Endodermal cell (in vitro differentiated cells): ENCODE measurements at places on chromosomes 5 and 9. TPM values are rescaled to one million over a fixed set of nuclear protein-coding genes. Genes with fewer than 3 reads are reported as not detected.
A peak's percentile ranks its signal among the peaks of the same experiment; 100 is the strongest.

DNA sequence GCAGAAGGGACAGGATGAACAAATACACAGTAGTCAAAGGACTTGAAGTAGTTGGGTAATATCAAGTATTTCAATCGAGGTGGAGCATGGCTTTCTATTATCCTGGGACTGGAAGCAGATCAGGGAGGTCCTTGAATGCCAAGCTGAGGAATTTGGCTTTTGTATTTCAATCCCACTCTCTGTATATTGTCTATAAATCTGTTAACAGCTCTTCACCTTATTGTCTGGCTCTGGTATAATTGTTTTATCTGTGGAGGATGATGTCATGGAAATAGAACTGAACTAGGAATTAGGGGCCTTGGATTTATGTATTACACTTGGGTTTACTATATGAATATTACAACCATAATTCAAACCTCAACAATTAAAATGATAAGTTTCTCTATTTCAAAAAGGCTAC, 6.3 kb upstream of the ADAMTSL1 start:
- DNase-seq, result no peak

- DNase-seq, result no peak
Observed at GRCh38 chr5:151812757-151813309, 41.1 kb downstream of the G3BP1 start.

GRCh38 chr9:92324889-92325268, 271 bp downstream of the NOL8 start:
- DNase-seq, result no peak

DNA sequence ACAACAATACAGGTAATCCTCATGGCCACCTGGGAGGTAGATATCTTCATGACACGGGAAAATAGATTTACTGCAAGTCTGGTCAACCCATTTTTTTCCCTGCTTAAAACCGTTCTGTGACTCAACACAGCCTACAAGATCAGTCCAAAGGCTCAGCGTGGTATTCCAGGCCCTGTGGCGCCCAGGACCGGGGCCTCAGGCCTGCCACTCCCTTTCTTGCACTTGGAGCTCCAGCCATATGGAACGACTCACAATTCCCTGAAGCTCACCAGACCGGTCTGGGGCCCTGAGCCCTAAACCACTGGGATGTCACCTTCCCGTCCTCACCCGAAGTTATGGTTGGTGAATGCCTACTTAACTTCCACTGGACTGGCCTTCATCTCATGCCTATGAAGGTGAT, 6.5 kb upstream of the MLANA start:
- DNase-seq, result no peak

DNA sequence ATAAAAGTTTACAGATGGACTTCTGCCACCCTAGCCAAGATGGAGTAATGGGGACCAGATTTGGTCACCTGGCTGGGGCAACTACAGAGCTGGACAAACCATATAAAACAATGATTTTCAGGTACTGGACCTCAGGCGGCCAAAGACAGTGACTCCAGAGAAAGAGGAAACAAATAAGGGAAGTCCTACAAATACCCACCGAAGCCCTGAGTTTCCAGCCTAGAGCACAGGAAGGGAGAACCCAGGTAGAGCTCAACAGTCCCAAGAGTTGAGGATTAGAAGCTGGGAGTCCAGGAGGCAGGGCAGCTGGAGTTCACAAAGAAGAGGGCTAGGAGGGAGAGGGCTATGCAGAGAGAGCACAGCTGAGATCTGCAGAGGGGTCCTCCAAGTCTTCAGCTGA, 106.7 kb upstream of the NR5A1 start:
- no peak for DNase-seq

- no peak for DNase-seq
Observed at GRCh38 chr9:518540-518939, 303.9 kb downstream of the DOCK8 start.

DNA sequence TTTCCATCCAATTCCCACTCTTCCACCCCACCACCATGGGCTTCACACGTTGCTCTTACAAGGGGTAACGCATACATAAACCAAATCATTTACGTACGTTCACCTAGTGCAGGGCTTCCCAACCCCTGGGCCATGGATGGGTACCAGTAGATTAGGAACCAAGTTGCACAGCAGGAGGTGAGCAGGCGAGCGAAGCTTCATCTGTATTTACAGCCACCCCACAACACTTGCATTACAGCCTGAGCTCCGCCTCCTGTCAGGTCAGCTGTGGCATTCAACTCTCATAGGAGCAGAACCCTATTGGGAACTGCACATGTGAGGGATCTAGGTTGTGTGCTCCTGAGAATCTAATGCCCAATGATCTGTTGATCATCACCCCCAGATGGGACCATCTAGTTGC, 82.3 kb downstream of the CEMIP2 start:
- DNase-seq, result peak; percentile 47

- peak; percentile 93 for DNase-seq
Observed at GRCh38 chr5:181223729-181224389, 778 bp downstream of the TRIM41 start.

GRCh38 chr9:133917375-133917774, 74.7 kb downstream of the VAV2 start:
- no peak for DNase-seq

- DNase-seq, result no peak
Observed at GRCh38 chr5:17670353-17670752, 36.1 kb downstream of the TAF11L14 start.

DNA sequence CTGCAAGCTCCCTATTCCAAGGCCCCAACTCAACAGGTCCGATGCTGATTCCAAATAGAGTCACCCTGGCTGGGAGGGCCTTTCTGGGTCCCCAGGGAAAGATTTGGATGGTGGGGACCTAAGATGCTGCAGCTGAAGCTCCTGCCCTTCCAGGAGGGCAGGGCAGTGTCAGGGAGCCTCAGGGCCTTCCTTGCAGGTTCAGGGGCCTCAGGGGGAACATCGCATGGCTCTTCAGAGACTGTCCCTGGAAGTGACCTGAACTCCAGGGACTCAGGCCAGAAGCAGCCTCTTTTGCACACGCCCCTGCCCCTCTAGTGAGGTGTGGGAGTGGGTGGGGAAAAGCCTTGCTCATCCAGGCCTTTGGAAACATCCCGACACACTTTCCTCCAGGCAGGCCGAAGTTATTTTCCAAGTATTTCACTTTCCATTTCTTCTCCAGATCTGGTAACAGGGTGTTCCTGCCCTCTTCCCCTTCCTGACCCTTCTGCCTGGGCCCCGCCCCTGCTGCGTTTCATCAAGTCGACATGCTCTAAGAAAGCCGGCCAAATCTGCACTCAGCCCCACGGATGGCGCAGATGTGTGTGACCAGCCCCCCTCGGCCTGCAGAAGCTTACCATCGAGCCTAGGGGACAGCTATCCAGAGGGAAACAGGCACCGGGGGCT, 159.5 kb downstream of the FGF18 start:
- DNase-seq, result no peak

DNA sequence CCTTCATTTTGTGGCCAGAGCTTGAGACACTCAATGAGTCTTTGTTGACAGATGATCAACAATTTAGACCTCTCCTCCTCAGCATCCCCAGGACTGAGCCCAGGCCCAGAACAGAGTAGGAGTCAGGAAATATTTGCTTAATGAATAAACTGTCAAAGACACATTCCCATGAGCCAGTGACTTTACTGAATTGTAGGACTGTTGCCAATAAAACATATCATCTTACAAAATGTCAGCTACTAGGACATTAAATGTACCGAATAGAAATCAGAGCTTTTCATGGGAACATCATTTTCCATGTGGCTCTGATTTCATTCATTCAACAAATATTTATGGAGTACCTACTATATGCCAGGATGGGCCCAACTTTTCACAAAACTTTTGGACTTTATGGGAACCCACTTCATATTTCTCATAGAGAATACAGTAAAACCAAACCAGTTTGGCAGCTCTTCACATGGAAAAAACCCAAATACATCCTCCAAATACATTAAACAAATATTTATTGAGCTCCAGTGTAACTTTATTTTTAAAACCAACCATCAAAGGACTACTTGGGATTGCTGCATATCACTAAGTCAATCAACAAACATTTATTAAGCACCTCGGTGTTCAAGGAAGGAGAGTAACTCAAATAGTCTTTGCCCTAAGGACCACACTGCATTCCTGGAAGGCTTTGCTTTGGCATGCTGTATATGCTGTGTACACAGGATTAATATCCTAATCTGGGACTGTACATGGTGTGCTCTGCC, 11.4 kb downstream of the VDAC1 start:
- no peak for DNase-seq

- DNase-seq, result no peak
Observed at GRCh38 chr9:136876476-136876875, 9.8 kb upstream of the TRAF2 start.

DNA sequence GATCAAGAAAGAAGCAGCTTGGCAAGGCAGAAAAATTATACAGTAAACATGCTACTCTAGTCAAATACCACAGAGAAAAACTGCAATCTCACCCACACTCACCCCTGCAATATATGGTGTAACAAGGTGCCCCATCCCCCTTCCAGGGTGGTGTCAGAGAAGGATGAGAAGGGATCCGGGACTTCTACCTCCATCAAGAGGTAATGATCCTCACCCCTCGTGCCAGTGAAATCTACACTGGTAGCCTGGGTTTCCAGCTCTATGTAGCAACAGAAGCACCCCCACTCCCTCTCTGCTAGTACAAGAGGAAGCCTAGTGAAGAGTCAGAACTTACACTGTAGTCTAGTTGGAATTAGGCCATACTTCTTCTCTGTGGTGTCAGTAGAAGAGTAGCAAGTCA, 18.9 kb downstream of the SLCO4C1 start:
- no peak for DNase-seq

DNA sequence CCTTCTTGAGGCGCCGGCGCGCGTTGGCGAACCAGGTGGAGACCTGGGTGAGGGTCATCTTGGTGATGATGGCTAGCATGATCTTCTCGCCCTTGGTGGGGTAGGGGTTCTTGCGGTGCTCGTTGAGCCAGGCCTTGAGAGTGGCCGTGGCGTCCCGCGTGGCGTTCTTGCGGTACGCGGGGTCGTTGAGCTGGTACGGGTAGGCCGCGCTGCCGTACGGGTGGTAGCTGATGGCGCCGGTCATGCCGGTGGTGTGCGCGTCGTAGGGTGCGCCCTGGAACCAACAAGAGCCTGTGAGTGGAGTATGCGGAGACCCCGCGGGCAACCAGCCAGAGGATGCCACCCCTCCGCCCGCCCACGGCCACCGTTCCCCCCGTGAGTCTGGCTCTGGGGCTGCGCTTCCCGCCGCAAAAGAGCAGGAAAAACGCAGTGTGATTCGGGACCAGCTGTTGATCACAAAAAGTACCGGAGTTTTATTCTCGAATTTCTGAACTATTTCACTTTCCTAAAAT, 1.9 kb downstream of the IRX2 start:
- DNase-seq, result peak; percentile 51

GRCh38 chr5:42015681-42016080, 90.6 kb downstream of the FBXO4 start:
- no peak for DNase-seq

The PCA3 gene
- not detected in 3 replicates for total RNA-seq

The MCTP1 gene
- total RNA-seq, result 2.8 and 3.7 TPM in 2 replicates

The F2R gene
- total RNA-seq, result 20.6 to 47.0 TPM (median 43.1 TPM) in 3 replicates

The STK10 gene
- 11.0 and 14.3 TPM in 2 replicates for total RNA-seq

The LAMC3 gene
- total RNA-seq, result 39.5 and 41.2 TPM in 2 replicates

The FOXD4L5 gene
- total RNA-seq, result 0.15 TPM in 1 of 3 replicates, not detected in the others

The BARX1 gene
- 10.8 TPM in 1 of 3 replicates, not detected in the others for total RNA-seq

The C5orf58 gene
- total RNA-seq, result 1.2 TPM in 1 of 3 replicates, not detected in the others

The SPATA31A3 gene
- not detected in 2 replicates for total RNA-seq

The FGFR4 gene
- 97.7 and 123 TPM in 2 replicates for total RNA-seq
